ENCODE measurements at places on chromosomes 16 and 17.
A peak's percentile ranks its signal among the peaks of the same experiment; 100 is the strongest.

DNA sequence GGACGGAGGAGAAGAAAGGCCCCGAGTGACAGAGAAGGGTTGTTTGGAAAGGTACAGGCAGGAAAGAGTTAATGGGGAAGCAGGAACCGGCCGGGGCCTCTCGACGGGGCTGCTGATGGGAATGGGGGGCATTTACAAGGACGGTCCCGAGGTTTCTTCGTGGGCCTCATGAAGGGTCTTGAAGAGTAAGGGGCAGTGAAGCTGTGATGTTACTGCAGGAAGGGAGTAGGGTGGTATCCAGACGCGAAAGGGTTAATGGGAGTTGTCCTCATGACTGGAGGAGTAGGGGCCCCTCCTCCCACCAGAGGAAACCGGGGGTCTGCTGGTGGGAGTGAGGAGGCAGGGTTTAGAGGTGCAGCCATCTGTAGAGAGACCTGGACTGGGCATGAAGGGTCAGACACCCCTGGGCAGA, 481 bp downstream of the PDK2 start:
- DNase-seq, result peak; percentile 45

- DNase-seq, result no peak
Measured at GRCh38 chr16:88306860-88307545, 75.8 kb upstream of the ZNF469 start.

GRCh38 chr16:68275611-68276191, 11.4 kb downstream of the SLC7A6 start:
- peak; percentile 65 for DNase-seq

DNA sequence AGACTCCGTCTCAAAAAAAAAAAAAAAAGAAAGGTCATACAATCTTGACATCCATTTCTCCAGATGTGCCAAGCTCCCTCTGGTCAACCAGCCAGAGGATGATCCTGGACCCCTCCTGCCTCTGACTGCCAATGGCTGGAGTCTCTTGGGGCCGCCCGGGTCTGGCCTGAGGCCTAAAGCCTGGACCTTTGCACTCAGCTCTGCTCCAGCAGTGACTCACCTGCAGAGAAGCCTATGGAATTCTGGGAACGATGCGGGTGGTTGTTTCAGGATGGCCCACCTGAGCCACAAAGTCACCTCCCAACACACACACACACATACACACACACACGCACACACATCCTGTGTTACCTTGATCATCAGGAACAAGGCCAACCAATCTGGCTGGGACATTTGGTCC, 64.0 kb upstream of the DNAH17 start:
- no peak for DNase-seq

GRCh38 chr17:82603981-82604448, 44.2 kb downstream of the WDR45B start:
- peak; percentile 65 for DNase-seq

DNA sequence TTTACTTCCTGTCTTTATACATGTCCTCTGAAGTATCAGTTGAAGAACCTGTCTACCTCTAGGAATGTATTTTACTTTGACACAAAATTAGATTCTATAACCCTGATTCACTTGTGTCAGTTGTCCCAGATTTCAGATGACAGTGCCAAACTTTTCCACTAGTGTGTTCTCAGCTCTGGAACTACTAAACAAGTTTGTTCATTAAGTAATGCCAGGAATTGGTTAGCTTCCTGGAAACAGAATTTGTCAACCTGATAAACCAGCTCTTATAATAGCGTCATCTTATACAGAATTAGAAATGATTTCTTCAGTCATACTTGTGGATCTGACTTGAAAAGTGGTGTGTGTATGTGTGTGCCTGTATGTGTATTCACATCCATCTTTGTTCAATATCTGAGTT, 7.4 kb downstream of the MAP3K3 start:
- no peak for DNase-seq

GRCh38 chr16:84841787-84842300, 22.1 kb downstream of the CRISPLD2 start:
- DNase-seq, result no peak

GRCh38 chr16:79104567-79104966, 496.0 kb downstream of the MAF start:
- DNase-seq, result no peak

DNA sequence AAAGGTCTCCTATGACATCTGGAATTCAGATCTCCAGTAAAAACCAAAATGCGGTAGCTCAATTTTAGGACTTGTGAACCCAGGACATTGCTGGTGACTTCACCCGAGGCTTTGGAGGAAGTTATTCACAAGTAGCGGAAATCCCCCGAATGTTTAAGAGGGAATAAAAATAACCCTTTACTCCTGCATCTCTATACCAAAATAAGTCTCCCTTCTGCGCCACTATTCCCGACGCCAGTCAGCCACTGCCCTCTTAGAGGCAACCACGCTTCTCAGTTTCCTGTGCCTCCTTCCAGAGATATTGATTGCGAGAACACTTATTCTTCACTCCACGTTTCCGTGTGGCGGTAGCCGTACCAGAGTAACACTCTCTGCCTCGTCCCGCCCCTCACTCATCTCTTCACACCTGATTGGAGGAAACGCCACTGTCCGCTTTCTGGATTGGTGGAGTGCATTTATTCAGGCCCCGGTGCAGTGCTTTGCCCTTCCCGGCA, 27.4 kb downstream of the EMP2 start:
- DNase-seq, result peak; percentile 78

GRCh38 chr17:38658741-38659345, 15.9 kb downstream of the EPOP start:
- DNase-seq, result no peak

- peak; percentile 32 for DNase-seq
Measured at GRCh38 chr16:28202147-28202746, 9.5 kb downstream of the XPO6 start.

- DNase-seq, result peak; percentile 47
Measured at GRCh38 chr16:2962334-2963073, 1.6 kb upstream of the KREMEN2 start.

DNA sequence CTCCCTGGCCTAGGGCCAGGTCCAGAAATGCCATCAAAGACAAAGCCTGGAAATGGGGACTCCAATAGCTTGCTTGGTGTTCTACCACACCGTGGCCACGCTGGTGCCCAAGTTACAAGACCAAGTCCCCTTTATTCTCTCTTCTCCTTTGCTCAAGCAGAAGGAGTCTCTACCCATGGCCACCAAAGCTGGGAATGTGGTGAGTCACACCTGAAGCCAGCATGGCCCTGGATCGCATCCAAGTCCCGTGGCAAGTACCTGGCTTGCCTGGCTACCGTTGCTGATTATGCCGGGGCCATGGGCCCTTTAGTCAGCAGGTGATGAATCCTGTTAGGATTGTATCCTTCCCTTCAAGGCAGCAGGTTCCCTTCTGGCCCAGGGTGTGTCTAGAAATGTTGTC, 260.0 kb downstream of the HAPSTR1 start:
- no peak for DNase-seq

GRCh38 chr16:30747331-30747730, 894 bp upstream of the PHKG2 start:
- no peak for DNase-seq

GRCh38 chr17:79136596-79136995, 62.0 kb downstream of the ENGASE start:
- DNase-seq, result no peak

DNA sequence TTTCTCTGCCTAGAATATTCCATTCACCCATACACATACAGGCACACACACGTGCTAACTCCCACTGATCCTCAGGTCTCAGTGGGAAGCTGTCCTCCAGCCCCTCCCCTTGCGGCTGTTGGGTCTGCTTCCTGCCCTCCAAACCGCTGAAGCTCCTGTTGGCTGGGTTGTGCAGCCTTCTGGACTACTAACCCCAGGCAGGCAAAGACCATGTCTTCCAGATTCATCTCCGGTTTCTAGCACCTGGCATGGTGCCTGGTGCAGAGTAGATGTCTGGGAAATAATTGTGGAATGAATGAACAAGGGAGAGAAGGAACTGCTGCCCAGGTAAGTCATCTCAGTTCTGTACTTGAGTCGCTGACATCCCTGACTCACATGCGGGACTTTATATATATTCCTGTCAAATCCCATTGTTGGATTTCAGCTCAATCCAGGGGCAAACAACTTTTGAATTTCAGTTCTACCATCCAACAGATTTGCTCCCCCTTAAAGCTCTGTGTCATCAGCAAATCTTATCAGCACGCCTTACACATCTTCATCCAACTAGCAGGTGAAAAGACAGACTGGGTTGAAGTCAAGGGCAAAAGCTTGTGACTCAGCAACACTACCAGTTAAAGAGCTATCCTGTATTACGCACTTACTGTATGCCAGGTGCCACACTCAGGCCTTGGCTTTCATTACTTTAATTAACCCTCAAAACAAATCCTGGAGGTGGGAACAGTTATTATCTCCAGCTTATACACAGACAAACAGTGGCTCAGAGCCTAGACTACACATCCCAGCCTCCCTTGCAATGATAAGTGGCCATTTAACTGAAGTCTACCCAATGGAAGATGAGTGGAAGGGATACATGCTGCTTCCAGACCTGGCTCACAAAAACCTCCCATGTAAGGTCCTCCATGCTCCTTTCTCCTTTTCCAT, 51.1 kb downstream of the SRCIN1 start:
- no peak for DNase-seq

DNA sequence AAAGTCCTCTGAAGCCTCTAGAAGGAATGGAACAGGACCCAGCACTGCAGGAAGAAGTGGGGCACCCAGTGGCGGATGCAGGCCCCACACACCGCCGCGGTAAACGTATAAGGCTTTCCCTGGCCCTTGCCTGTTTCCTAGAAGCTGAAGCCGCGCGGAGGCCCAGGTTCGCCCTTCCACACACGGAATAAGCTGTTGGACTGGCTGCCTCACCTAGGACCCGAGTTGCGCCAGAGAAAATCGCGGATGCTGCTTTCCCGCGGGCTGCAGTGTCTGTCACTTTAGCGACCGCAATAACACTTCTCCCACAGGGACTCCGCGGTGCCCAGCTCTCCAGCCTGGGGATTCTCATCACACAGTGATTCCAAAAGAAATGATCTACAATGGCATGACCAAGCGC, 1736.9 kb downstream of the TP53TG3F start:
- no peak for DNase-seq

GRCh38 chr16:27235938-27236245, 32.6 kb downstream of the KDM8 start:
- no peak for DNase-seq

DNA sequence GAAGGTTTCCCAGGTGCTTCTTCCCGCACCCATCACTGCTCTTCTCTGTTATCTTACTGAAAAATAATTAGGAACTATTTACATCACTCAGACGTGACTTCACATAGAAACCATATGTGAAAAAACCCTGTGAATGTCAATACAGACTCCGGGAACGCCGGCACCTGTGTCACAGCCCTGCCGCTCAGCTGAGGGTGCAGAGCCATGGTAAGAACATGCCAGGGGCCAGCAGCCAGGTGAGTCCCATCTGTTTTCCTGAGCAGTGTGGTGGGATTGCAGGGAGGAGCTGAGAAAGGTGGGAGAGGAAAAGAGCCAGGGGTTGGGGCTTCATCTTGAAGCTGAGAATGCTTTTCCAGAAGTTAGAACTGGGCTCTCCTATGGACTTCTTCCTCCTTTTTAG, 13.7 kb downstream of the FOXF1 start:
- no peak for DNase-seq
